ENCODE measurements at places on chromosomes 7 and 10.

DNA sequence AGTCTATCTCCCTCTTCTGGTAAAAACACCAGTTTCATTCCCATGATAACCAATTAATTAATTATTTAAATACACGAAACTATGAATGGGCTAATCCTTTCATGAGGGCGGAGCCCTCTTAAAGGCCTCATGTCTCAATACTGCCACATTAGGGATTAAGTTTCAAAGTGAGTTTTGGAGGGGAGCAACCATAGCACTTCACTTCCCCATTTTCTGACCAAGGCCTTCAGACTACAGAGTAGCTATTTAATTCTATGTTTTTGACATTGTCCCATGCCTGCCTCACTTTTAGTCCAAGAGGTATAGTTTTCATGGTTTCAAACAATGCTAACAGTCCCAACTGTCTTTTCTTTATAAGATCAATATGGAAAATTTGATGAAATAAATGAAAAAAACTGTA, 618.6 kb downstream of the ZWINT start:
- no peak for DNase-seq

DNA sequence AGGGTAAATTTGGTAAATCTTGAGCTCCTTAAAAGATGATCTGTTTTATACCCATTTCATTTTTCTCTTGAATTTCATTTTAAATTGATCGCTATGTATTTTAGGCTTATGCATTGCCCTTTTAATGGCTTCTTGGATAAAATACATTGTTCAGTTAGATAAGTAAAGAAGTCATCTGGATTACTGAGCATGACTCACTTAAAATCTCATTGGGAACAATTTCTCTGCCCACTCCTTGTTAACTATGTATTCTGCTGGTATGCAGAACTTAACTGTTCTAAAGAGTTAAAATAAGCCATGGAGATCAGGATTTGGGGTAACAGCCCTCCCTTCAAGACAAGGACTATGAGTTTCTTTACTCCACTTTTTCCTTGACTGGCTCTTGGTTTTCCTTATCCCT, 134.2 kb downstream of the SND1 start:
- no peak for DNase-seq

DNA sequence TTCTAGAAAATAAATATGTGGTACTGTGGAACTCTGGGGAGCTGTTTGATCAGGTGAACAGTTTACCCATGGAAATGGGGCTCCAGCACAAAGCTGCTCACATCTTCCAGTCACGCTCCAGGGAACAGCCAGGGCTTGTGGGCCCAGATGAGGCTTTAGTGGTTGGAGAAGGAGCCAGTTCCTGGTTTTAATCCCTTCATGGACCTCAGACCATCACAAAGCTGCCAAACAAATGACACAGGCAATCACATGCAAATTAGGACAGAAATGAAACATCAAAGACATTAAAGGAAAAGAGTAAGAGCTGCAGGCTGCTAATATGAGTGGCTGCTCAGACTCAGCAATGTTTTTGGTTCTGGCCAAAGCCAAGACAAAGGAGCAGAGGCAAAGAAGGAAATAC, 2.2 kb upstream of the ATP6V0E2 start:
- no peak for DNase-seq

DNA sequence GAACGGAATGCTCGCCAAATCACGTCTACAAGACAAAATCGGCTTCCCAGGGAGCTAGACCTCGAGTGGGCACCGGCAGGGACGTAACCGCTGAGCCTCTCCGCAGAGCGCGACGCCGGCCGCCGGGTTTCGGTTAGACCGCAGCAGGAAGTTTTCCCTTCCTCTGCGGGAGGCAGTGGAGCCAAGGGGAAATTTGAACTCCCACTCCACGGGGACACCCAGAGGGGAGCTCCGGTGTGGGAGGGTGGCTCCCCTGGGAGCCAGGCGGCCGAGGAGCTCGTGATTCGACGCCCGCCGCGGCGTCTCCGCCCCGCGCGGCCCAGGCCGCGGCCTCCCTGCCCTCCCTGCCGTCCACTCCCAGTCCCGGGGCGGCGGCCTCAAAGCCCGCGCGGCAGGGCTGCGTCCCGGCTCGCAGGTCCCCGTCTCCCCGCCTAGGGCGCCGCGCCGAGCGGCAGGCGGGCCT, 426 bp downstream of the SYPL1 start:
- DNase-seq, result peak; percentile 53

- DNase-seq, result no peak
Measured at GRCh38 chr10:109282510-109282909, 640.8 kb downstream of the XPNPEP1 start.

GRCh38 chr7:40221836-40222235, 87.0 kb downstream of the SUGCT start:
- no peak for DNase-seq
